Stimulated activated CD8-positive, alpha-beta memory T cell treated with anti-CD3 and anti-CD28 coated beads, Interleukin-2, amount 100 ng/mL, for 1 hour (primary cell): ENCODE measurements at places on chromosomes 4 and X.
A peak's percentile ranks its signal among the peaks of the same experiment; 100 is the strongest.

- no peak for DNase-seq
Observed at GRCh38 chrX:16931855-16932575, 14.4 kb upstream of the REPS2 start.

DNA sequence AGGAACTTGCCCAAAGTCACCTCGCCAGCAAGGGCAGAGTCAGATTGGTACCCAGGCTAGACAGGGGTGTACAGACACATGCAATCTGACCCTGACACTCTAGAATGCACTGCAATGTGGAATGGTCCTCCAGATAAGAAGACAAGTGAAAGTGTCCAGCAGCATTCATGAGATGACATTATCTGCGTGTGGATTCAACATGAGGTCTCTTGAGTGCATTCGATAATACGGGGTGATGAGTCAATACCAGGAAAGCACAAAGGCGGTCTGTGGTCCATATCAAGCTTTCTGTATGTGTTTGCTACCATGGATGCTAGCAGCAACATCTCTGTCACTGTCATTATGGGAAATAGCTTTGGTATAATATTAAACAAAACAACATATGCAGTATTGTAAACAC, 6.8 kb upstream of the XAGE3 start:
- DNase-seq = no peak

- DNase-seq = no peak
Observed at GRCh38 chrX:9320940-9321339, 143.9 kb upstream of the TBL1X start.

DNA sequence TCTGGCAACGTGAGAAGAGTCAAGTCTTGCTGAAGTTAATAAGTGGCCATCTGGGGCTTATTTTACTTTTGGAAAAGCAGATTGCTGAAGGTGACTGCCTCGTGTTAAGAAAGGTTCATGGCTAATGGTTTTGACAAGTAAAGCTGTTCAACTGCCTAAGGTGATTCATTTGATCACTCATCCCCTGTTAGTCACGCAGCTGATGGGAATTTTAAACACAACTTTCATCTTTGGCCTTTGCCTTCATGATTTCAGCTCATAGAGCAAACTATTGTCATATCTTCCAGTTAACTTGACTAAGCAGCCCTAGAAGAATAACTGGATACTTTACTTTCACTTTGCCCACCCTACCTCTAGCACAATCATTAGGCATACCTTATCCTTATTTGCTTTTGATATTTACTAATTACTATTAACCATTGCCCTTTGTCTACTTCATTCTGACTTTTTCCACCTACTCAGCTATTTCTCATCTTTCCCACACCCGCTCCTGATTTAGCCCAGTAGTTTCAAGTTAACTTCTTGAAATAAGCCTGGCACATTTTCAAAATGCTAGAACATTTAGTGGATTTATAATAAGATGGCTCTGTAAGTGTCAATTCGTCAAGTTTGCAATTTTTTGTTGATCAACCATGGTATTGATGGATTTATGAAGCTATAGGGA, 170.6 kb upstream of the S100G start:
- DNase-seq = no peak

DNA sequence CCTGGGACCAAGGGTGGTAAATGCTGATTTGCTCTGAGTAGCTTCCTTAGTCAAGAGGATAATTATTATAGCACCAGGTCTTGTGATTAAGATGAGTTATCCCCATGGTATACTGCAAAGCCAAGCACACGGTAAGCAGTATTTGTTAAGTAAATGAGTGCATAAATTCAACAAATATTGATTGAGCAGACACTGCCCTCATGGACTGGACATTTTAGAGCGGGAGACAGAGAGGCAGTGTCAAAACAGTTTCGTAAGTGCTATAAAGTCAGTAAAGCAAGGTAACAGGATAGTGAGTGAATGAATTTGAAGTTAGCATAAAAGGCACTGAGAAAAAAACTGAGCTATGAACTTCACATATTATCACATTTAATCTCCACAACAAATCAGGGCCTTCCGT, 13.9 kb downstream of the PHF8 start:
- DNase-seq = no peak

GRCh38 chr4:187166886-187167512, 443.3 kb upstream of the FAT1 start:
- DNase-seq = no peak

- DNase-seq = peak; percentile 26
Observed at GRCh38 chrX:65596270-65597034, 61.9 kb upstream of the LAS1L start.

DNA sequence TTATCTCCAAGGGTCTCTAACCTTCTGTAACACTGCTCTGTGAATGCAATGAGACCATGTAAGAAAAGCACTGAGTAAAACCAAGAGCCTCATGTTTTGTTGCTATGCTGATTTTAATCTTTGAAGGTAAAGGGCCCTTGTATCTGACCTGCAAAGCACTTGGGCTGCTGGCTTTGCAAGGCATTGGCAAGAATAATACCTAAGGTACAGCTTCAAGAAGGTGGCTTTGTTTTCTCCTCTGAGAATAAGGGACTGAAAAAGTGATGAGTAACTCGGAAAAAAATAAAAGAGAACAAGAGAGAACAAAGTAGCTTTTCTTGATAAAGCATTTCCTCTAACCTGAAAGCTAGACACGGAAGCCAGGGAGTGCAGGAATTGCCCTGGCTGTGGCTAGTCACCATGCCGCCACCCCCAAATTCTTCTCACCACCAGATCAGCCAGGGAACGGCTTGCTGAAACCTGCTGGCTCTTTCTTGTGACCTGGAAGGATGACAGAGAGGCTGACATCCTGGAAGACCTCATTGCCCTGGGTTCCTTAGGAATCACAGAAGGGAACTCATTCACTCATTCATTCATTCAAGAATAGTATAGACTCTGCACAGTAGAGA, 41.8 kb upstream of the HS3ST1 start:
- DNase-seq = no peak

DNA sequence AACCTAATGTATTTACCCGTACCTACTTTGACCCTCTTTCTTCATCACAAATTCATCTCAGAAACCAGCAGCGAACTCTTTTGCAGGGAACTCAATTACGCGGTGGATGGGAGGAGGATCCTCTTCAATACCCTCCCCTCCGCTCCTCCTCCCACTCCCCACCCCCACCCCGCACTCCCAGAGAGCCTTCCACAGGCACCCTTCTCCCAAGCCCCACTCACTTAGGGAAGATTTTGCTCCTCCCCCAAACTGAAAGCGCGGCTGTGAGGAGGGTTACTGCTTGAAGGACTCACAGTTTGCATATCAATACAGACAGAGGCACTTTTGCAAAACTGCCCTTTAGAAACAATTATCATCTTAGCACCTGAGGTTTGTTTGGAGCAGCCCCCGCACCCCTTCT, 960 bp upstream of the IL1RAPL1 start:
- no peak for DNase-seq

DNA sequence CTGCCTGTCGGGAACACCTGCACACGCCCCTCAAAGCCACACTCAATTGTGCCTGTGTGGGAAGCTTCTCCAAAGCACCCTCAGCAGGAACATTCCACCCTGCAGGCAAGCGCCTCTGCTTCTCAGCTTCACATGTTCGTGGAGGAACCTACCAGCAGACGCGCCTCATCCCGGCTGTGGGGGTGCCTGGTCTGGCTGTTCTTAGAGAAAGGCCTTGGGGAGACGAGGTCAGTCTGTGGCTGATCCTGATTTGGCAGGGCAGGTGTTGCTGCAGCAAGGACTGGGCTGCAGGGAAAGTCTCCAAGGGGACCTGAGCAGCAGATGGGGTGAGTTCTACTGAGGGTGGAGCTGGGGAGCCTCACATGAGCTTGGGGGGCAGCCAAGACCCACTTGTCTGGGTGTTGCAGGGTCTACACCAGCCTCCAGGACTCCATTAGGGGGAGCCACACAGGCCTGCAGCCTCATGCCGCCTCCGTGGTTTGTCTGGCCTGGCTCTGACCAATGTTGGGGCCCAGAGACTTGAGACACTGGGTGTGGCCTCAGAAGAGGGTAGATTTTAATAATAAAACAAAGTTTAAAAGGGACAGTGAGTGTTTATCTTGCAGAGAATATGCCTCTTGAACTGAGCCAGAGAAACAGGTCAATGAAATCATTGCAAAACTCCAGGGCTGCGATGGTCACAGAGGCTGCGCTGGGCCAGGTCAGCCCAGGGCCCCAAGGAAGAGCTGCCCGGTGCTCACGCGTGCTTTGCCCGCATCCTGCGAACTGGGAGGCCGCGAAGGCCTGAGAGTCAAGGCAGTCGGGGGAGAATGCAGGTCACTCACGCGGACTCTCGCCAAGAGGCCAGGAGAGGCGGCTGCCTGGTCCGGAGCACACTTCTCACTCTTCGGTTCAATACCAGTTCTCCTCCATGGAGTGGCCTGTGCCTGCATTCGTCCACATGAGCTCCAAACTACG, 21.1 kb downstream of the RNF212 start:
- no peak for DNase-seq

- DNase-seq = no peak
Observed at GRCh38 chr4:108589961-108590360, 30.4 kb upstream of the RPL34 start.
